Endothelial cell of coronary artery (primary cell): ENCODE measurements at places on chromosomes 16 and 17. TPM values are rescaled to one million over a fixed set of nuclear protein-coding genes. Genes with fewer than 3 reads are reported as not detected.

NECAB2 gene
- total RNA-seq: 0.18 TPM in 1 of 2 replicates, not detected in the other

ACSM2A gene
- total RNA-seq: not detected in 2 replicates

SLC35G6 gene
- not detected in 2 replicates for total RNA-seq

CCL7 gene
- total RNA-seq: not detected in 2 replicates

MYH13 gene
- total RNA-seq: not detected in 2 replicates

HOXB3 gene
- 9.1 and 12.2 TPM in 2 replicates for total RNA-seq

CLEC3A gene
- total RNA-seq: not detected in 2 replicates

OTOP3 gene
- total RNA-seq: not detected in 2 replicates

CNTNAP4 gene
- not detected in 2 replicates for total RNA-seq

NPIPA5 gene
- total RNA-seq: 0.63 TPM in 1 of 2 replicates, not detected in the other

CNP gene
- total RNA-seq: 50.8 and 58.7 TPM in 2 replicates
